Bone marrow (tissue), 2 donors: ENCODE measurements at places on chromosomes 12 and 14.
A peak's percentile ranks its signal among the peaks of the same experiment; 100 is the strongest.

DNA sequence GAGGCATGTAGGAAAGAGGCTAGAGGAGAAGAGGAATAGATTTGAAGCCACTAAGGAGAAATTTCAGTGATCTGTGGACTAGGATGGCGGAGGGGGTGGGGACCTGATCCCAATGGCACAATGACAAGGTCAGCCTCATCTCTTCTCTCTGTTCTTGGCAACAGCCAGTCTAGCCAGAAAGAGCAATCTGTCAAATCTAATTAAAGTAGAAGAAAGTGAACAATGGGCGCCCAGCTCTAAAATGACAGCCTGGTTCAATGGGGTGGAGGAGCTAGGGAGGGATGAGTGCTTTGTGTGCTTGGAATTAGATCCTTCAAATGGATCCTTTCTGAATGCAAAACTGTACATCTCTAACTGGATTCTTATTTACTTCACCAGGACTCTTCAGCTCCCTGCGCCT lies 37.2 kb upstream of the TUBA1C start:
- no peak for DNase-seq

GRCh38 chr14:104313674-104314073 lies 175.3 kb downstream of the KIF26A start:
- DNase-seq, result no peak

DNA sequence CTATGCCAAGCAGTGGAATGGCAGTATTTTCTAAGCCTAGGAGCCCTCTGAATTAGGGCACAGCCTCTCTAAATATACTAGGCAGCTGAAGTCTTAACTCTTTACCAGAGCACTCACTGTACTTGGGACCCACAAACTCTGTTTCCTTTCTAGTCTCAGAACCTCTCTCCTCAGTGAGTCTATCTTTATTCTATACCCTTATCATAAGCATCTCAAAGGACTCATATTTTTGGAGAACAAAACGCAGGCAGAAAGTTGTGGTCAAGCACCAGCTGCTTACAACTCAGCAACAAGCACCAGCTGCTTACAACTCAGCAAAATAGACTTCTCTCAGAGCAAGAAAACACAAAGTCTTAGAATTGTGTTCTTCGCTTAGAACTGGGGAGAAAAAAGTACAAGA lies 993 bp downstream of the CCDC196 start:
- DNase-seq, result no peak

- no peak for DNase-seq
Observed at GRCh38 chr12:55839345-55840140, 3.2 kb downstream of the MMP19 start.

DNA sequence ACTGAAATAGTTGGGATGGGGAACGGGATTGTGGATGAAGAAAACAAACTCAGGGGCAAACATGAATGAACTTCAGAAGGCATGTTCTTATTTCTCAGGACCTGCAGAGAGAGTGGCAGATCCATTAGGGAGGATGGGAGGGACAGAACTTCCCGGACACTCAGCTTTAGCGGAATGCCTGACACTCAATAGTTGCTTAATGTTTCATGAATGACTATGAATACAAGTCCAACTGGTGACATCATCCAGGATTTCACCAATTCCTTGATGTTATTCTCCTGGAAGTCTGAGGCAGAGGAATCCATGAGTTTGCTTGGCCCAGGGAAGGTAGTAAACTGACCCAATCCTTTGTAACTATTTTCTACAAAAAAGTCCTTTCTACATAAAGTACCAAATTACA lies 37.8 kb upstream of the LRRC10 start:
- no peak for DNase-seq

DNA sequence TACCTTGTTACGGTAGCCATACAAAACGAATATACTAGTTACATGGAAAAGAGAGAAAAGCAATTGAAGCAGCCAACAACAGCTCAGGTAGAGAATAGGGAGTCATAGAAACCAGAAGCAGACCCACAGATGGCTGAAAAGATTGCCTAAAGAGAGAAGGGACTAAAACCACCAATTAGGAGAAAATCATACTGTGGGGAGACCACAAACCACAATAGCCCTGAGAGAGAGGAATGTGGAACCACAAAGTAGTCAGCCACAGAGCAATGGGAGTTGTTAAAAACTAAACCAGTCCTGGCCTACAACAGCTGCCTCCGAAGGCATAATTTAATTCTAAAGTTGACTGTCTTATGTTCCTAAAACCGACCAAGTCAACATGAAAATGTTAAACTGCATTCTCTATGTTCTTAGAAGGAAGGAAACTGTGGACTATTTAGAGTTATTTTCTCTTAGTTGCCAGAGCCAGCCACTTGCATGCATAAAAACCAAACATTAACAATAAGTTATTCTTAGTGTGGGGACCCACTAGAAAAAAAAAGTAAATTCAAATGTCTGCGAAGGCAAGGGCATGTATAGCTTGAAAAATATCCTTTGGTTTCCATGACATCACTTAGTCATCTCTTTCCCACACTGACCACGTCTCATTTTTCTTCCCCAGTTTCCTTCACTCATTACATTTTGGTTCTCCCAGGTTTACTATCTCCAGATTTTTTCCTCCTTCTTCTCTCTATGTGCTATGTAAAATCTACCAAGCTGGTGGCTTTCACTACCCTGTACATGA lies 398.1 kb downstream of the NOVA1 start:
- DNase-seq, result peak; percentile 21

- DNase-seq, result no peak
Observed at GRCh38 chr12:64526859-64527258, 74.9 kb downstream of the TBK1 start.

DNA sequence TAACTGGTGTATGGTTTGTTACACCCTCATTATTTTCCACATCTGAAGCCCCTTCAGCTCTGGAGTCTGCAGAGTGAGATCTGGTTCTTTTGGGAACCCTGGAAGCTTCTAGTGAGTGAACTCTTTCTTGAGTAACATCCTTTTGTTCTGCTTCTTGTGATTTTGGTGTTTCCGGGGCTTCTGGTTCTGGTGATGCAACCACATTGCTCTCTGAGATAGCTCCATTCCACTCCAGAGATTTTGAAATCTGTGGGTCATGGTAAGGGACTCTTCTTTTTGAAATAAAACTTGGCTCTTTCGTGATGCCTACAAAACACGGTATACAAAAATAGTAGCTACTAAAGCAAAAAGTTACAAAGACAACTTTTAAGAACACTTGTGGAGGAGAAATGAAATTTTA lies 5.4 kb downstream of the MDM1 start:
- DNase-seq, result no peak

GRCh38 chr14:100381395-100382105 lies 58.4 kb downstream of the SLC25A47 start:
- no peak for DNase-seq

DNA sequence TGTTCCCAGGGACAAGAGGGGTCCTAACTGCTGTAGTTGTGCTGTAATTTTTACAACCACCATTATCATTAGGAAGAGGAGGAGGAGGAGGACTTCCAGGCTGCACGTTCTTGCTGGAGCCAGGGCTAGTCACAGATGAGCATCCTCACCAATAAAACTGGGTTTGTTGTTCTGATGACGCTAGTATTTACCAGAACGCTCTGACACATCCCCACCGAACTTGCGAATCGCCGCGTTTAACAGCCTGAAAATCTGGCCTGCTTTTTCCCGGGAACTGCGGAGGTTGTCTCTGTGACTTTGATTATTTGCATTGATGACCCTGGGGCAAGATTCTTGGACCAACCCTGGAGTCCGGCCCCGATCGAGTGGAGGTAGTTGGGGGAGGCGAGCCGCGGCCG lies 10.2 kb downstream of the TBX5 start:
- no peak for DNase-seq

DNA sequence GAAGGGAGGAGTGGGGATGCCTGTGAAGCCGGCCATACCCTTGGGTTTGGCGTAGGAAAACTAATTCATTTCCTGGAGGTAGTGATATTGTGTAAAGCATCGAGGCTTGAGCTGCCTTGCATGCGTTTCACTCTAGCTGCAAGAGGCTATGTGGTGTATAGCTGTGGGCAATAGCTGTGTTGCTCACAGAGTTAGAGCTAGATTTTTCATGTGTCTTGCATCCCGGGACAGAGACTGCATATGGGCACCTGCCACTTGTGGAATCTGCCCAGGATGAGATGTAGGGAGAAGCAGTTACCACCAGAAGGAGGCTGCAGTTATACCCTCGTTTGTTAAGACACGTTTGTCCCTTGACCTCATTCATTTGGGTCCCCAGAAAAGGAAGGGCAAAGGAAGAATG lies 106.7 kb downstream of the KTN1 start:
- DNase-seq, result no peak

GRCh38 chr14:100019156-100019744 lies 46.0 kb upstream of the EVL start:
- no peak for DNase-seq

DNA sequence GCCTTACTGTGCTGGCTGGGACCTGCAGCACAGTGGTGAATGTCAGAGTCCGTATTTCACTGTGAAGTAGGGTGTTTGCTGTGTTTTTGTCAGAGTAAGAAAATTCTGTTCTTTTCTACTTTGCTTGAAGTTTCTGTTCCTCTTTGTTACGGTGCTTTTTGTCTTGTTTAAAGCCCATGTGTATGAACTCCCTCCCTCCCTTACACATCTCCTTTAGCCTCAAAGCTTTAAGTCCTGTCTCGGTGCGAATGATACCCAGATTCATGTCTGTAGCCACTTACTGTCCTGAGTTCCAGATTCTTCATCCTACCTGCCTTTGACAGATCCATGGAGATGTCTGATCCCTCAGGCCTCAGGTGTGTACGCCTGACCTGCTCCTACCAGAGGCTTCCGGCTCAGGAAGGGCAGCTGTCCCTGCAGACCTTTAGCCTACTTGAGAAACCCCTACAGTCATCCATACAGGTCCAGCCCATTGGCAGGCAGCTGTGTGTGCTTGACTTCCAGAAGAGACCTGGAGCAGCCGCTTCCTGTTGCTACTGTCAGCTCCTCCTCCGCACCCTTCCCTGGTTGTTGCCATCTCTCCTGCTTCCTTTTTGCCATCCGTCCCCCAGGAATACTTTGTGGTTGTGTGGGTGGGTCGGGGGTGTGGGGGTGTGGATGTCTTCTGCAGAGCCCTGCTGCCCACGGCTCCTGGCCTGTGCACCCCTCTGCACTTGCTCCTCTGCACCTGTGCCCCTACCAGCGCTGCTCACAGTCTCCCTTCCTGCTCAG lies 72.9 kb downstream of the DDX51 start:
- no peak for DNase-seq

- DNase-seq, result no peak
Observed at GRCh38 chr14:52951681-52952554, 1.1 kb upstream of the FERMT2 start.

DNA sequence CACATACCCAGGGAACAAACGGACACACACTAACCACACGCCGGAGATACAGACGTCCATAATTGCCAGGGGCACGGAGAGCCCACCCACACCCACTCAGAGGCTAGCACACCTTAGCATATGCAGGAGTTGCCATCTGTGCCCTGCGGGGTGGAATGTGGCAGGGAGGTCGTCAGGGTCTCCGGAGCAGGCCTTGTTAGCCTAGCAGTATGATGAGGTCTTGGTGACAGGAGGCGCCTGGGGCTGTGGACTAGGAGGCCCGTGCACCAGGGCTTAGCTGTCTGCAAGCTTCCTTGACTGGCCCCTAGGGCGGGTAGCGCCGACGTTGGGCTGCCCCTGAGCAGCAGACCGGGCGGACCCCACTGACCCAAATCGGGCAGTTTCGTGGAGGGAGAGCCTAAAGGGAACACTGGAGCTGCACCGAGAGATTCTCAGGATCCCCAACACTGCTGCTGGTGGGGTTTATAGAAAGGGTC lies 10.0 kb downstream of the STAC3 start:
- DNase-seq, result no peak

GRCh38 chr14:31395572-31396205 lies 24.7 kb downstream of the HEATR5A start:
- DNase-seq, result no peak

DNA sequence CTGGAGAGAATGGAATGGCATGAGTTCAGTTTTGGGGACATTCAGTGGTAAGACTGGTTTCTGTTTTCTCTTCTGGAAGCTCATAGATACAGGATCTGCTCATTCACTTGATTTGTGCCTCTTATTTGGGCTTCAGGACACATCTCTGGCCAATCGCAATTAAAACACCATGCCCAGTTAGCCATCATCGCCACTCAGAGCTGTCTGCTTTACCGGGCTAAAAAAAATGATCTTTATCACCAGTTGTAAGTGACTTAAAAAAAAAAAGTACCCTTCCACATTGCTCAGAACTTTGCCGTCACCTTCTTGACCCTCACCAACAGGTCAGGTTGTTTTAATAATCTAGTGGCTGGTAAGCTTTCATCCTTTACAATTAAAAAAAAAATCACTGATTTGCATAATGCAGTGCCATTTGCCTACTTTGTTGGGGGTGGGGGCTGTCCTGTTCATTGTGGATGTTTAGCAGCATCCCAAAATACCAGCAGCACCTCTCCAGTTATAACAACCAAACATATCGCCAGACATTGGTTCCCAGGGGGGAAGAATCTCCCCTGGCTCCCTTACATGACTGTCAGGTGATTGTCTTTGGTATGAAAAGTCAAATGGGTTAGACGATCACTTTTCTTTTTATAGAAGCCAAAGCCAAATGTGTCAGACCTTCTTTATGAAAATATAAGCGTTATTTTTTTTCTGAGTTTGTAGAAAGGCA lies 150.1 kb downstream of the PRKCH start:
- no peak for DNase-seq

- no peak for DNase-seq
Observed at GRCh38 chr12:8605057-8605456, 7.6 kb downstream of the AICDA start.

DNA sequence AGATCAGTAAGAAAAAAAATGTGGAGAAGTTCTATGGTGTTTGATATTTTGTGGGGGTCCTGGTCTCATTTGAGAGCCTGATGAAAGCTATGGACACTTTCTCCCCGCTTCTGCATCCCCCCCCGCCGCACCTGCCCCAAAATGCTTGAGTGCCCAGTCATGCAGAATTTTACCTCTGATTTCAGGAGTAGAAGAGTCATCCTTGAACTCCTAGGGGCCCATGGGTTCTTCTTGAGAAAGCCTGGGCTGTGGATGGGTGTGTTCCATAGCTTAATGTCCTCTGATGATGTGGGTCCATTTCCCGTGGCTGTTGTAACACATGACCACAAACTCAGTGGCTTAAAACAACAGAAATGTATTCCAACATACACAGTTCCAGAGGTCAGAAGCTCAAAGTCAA lies 248.8 kb upstream of the PWP1 start:
- DNase-seq, result no peak

GRCh38 chr14:21534576-21534975 lies 8.4 kb upstream of the SALL2 start:
- DNase-seq, result no peak

GRCh38 chr14:54785136-54785777 lies 117.4 kb downstream of the GCH1 start:
- DNase-seq, result no peak

DNA sequence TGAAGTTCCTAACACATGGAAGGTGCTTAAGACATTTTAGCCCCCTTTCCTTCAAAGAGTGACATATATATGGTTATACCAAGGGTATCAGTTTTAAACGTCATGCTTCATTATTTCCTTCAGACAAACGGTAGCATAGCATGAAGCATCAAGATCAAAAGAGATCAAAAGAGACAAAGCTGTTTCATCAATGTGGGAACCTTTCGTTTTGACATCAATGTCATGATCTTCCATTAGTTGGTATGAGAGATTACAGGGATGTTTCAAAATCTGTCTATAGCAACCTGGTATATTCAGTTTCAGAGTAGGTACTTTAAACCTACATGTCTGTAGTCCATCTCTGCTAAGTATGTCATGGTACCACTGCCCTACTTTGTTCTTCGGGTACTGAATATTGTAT lies 28.3 kb downstream of the PUS7L start:
- DNase-seq, result no peak
